ENCODE measurements at places on chromosomes 2 and 18.

- no peak for DNase-seq
Measured at GRCh38 chr2:203949228-203949627, 12.7 kb downstream of the ICOS start.

DNA sequence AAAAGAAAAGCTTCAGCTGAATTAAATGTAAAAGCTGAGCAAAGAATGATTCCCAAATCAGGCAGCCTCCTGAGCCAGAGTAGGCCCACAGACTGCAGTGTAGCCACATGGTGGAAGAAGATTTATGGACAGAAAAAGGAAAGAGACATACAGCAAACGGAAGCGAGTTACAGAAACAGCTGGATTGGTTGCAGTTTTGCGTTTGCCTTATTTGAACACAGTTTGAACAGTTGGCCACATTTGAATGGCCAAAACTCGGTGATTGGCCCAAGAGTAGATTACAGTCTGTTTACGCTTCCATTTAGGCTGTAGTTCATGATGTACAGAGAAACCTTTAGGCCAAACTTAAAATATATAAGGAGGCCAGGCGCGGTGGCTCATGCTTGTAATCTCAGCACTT lies 35.1 kb downstream of the SH2D6 start:
- DNase-seq, result no peak

DNA sequence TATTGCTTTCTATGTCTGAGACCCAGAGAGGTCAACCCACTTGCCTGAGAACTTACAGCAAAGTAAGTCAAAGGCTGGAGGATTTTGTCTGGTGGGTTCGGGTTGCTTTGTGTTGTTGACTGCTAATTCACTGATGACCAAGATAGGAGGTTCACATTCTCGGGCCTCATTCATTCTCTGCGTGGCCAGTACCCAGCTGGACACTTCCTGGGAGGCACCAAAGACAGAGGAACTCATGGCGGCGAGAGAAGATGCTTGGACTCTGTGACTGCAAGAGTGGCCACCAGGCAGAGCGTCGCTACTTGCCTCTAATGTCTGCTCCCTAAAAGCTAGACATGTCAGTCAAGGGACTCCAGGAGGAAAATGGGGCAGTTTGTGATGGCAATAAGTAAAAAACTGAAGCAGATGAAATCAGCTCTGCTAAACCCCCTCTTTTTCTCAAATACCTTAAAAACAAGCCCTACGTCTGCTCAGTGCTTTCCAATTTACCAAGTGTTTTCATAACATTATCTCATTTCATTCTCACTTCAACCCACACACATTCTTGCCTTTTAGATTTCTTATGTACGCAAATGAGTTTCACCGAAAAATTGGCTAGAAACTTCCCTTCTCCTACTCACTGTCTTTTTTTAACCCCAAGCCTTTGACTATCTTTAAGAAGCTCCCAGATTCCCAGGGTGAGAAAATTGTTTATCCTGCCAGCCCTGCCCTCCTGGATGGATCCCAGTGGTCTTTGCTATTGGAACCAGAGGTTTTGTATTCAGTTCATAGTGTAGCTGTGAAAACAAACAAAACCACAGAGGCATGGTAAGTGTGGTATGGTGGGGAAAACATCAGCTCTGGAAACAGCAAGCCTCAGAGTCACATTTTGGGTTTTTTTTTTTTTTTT lies 4.9 kb upstream of the LBH start:
- DNase-seq, result no peak

- DNase-seq, result no peak
Measured at GRCh38 chr2:149735237-149735958, 147.8 kb upstream of the MMADHC start.

DNA sequence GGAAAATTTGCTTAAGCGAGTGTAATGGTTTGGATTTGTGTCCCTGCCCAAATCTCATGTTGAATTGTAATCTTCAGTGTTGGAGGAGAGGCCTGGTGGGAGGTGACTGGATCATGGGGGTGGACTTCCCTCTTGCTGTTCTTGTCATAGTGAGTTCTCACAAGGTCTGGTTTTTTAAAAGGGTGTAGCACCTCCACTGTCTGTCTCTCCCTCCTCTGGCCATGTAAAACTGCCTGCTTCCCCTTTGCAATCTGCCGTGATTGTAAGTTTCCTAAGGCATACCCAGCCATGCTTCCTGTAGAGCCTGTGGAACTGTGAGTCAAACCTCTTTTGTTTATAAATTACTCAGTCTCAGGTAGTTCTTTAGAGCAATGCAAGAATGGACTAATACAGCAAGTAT lies 6.6 kb downstream of the YIPF4 start:
- DNase-seq, result no peak

All from NCI-H2081 (cell line).